ENCODE measurements at places on chromosomes 16 and 17.
A peak's percentile ranks its signal among the peaks of the same experiment; 100 is the strongest.

GRCh38 chr16:30525844-30526136 is 576 bp downstream of the ZNF768 start:
- no peak for DNase-seq

DNA sequence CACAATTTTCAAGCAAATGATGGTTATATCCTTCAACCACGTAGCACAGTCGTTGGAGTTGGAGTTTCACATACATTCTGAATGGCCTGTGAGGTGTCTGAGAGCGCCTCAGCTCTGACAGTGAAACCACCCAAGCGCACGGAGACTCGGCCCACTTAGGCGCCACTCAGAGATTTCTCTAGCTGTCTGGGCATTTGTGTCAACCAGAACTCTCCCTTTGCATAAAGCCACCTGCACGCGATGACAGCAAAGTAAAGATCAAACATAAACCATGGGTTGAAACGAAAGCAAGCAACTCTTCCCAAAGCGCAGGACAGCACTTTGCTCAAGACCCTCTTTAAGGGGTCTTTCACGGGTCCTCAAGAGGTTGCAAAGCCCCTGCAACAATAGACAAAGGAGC is 533 bp downstream of the SLC6A4 start:
- peak; percentile 35 for DNase-seq

DNA sequence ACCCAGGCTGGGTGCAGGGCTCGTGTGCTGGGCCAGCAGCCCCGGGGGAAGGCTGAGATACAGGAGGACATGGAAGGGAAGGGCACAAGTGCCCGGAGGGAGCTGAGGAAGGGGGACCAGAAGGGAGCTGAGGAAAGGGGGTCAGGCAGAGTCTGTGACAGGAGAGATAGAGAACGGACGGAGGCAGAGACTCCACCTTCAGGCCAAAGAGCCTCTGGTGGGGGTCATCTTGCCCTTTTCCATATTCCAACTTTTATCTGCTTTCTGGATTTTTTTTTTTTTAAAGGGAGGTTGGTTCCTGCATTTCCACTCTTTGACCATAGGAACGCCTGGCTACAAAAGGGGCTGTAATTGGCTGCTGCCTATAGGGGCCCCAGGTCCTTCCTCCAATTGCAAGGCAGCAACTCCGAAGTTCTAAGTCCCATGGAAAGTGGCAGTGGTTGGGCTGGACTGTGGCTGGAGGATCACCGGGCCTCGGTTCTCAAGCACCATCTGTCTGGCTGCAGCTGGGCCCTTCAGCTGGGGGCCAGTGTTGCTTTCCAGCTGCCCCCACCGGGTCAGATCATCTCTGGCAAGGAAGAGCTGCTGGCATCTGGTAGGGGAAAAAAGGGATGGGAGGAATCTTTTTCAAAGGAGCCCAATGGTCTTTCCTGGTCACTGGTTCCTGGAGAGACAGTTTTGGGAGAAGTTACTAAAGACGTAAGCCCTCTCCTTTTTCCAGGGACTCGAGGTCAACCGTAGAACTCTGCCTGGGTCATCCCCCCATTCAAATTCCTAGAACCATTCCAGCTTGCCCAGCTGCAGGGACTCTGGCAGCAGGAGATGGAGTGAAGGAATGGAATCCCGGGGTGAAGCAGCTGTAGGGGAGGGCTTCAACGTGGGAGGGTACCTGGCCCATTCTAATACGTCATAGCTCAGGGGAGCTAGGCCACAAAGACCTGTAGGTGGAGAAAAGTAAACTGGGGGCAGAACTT is 13.1 kb upstream of the MRPS23 start:
- DNase-seq, result no peak

GRCh38 chr17:33730131-33730530 is 437.0 kb upstream of the ASIC2 start:
- no peak for DNase-seq

DNA sequence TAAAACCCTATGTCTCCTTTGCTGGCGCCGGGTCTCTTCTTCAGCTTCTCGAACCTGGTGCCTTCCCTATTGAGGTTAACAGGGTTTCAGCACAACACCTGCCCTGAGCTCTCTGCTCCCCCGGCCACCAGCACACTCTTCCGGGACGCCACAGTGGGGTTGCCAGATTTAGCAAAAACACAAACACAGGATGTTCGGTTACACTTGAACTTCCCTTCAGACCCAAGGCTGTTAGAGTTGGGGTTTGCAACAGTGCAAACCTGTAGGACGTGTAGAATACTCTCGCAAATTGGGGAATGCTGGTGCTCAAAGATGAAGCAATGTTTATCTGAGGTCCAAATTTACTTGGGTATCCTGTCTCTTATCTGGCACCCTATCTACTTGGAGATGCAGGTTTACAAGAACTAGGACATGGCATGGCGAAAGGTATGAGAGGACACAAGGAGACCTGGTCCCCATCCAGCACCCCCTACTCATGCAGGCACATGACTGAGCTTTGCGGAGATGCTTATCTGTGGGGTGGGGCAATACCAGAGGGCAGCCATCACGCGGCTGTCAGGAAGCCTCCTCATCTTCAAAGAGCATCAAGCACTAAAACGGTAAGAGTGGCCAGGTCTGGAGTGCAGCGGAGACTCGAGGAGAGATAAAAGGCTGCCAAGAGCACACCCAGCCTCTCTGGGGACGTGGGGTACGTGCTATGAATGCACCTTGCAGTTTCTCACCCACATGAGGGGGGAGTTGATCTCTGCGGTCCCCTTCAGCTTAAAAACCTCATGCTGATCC is 52.8 kb downstream of the SDK2 start:
- peak; percentile 14 for DNase-seq

DNA sequence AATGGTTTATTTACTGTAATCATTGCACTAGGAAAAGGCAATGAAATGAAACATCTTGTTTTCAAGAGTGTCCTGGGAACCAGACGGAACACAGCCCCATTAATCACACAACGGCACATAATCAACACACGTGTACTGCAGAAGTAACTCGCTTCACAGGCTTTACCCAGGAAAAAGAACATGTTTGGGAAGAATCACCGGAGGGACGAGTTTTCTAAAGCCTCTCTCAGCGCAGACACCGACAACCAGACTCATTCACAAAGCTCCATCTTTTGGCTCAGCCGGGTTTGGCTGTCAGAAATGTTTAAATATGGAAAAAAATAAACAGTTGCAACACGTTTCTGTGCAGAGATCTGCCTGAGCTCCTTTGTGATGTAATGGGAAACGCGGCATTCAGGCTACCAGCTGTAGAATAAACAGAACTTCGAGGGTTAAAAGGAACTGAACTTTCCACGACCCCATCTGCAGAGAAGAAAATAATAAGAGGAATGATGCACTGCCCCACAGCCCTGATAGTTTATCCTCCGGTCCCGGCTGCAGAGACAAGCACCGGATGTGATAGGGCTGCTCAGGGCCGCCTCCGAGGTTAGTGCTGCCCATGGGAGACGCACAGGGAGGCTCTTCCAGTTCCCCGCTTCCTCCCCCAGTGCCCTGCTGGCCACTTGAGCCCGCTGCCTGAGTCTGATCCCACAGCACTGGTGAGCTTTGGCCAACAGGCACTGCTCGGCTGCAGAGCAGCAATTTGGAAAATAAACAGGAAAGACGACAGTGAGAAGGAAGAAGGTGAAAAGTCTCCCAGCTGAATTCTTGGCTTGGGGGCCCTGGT is 119.8 kb downstream of the HIC1 start:
- DNase-seq, result peak; percentile 81

DNA sequence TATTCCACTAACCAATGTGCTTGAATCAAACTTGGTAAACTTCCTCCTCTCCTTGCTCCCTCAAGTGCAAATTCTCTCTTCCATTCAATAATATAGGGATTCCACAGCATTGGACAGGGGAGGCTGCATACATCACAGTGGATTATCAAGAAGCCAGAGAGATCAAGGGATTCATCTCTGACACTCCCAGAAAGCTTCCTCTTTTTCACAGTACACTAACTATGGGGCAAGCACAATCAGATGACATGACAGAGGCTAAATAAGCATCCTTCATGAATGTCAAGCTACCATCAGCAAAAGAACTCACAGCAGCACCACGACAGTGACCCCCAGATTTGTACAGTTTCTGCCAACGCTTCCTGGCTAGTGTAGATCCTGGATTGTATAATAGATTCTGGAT is 178.4 kb upstream of the C17orf78 start:
- no peak for DNase-seq

DNA sequence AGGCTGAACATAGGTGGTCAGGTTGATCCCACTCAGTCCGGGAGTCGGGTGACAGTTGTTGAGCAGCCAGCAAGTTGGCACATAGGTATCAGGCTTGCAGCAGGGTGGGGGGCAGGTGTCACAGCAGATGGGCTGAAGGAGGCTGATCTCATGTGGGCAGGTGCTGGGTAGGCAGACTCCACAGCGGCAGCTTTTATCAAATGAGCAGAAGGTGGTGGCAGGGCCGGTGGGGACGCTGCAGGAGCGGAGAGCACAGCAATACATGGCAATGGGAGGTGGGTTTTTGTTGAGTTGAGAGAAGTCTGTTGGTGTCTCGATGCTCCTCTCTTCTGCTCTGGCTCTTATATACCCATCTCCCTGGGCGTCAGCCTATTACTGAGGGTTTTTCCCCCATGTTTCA is at the start of gene KRTAP3-1:
TSS of gene KRTAP3-1 (minus strand) at position 318 of the 400 bp plus-strand sequence. CDS start at position 264, 54 bp downstream.
- DNase-seq, result no peak

DNA sequence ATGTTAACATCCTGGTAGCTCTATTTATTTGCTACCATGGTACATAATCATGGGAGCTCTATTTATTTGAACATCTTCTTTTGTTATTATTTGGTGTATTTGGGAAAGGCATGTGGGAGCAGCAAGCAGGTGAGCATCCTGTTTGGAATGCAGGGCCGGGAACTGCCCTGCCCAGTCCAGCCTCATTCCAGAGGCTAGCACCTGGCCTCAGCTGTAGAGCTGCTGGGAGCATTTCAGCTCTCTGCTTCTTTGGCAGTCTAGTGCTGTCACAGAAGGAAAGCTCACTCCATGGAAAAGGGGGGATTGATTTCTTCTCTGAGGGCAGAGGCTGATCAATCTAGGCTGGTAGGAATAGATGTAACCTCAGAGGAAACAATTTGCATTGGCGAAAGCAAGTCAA is 112.5 kb downstream of the WWOX start:
- DNase-seq, result peak; percentile 48

DNA sequence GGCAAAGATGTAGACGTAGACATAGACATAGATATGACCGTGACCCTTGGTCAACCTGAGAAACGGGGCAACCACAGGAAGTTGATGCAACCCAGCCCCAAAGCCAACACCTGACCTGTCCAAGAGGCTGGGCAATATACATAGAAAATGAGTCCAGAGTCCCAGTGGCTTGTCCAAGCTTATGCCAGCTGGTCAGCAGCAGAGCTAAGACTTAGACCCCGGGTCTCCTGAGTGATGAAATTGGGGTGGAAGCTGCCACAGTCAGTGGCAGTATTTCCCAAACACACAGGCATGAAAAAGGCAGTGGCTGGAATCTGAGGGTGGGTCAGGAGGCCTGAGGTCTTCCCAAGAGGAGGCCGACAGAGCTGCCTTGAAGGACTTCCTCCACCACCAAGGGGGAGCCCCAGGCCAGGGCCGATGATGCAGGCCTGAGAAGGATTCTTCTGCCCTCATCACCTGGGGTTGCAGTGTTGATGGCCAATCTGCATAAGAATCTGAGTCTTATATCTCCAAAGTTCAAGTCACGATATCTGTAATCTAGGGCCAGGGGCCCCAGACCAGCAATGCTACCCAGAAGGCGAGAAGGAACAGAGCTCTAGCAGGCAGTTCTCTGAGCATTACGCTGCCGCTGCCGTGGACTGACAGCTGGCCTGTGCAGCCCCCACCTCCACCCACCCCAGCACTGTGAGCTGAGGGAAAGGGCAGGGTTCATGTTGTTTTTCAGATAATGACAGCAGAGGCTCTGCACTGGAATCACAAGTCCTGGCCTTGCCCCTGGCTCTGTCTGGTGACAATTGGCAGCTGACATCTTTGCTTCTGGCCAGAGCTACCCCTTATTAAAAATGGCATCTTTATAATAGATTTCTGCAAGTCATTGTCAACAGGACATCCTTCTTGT is 72.7 kb downstream of the GNAO1 start:
- DNase-seq, result no peak

All from thyroid gland (tissue), 4 donors.